ENCODE measurements at places on chromosomes 5 and 9.

GRCh38 chr5:169185626-169186025 is 115.3 kb downstream of the SLIT3 start:
- H3K36me3 ChIP-seq, result no peaks in the 10 kb centered on the region
- no peaks in the 10 kb centered on the region for H3K4me1 ChIP-seq
- DNase-seq, result no peak
- no peaks in the 10 kb centered on the region for H3K27me3 ChIP-seq
- no peak overlapping the region for H3K27ac ChIP-seq
- no peak overlapping the region for H3K4me3 ChIP-seq

GRCh38 chr5:96509316-96509715 is 76.3 kb upstream of the PCSK1 start:
- H3K36me3 ChIP-seq, result no peaks in the 10 kb centered on the region
- no peaks in the 10 kb centered on the region for H3K4me1 ChIP-seq
- H3K27me3 ChIP-seq, result no peaks in the 10 kb centered on the region
- no peak overlapping the region for H3K27ac ChIP-seq
- no peak overlapping the region for H3K4me3 ChIP-seq
- no peak for DNase-seq

DNA sequence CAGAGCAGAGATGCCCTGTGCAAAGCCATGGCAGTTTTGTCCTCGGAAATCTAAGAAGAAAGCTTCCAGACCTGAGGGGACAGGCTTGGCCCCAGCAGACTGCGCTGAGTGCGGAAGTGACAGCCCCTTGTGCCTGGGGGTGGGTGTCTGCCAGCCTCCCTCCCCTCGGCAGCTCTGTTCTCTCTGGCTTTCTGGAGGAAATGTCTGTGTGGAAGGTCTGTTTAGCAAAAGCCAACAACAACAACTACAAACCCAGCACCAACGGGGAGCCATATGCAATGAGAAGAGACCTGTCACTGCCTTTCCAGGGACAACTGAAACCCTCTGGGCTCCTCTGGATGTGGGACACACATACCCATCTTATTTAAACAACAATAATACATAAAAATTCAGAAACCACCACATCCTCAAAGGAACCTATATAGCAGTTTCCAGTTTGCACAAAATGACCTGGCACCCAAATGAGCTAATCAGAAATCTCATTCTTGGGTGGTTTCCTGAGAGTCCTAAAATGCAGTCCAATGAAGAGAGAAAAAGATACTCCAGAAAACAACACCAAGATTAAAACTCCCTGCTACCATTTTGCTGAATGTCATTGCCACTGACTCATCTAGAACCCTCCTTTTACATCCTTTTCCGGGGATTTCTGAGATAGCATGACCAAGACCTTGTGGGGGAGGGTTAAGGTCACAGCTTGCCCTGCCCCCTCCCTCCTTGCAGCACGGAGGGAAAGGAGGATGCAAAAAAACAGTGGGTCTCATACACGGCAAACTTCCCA is 97.7 kb downstream of the AK8 start:
- no peak for DNase-seq
- peaks cover 6% of the 10 kb centered on the region for H3K27me3 ChIP-seq
- H3K36me3 ChIP-seq, result no peaks in the 10 kb centered on the region
- no peaks in the 10 kb centered on the region for H3K4me1 ChIP-seq

DNA sequence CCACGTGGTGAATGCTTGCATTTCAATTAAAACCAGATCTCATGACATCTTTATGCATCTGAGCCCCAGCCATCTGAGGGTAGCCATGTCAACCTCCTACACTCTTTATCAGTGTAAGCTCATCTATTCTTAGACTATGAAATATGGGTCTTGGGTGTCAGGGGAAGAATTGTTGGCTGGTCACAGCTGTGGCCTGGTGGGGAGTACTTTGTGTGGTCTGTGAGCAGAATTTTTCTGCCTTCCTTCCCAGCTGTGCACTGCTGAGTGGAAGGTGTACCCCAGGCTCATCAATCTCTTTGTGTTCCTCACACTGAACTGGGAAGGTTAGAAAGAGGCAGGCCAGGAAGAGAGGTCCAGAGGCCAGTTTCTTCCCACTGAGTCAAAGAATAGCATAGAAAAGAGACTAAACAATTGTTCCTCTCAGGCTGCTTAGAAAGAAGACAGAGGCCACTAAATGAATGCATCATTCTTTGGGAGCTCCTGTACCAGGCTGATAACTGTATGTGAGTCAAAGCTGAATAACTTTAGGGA is 202.7 kb upstream of the RGMB start:
- no peaks in the 10 kb centered on the region for H3K36me3 ChIP-seq
- no peak for DNase-seq
- no peak overlapping the region for H3K4me3 ChIP-seq
- no peaks in the 10 kb centered on the region for H3K27me3 ChIP-seq
- H3K4me1 ChIP-seq, result no peaks in the 10 kb centered on the region

DNA sequence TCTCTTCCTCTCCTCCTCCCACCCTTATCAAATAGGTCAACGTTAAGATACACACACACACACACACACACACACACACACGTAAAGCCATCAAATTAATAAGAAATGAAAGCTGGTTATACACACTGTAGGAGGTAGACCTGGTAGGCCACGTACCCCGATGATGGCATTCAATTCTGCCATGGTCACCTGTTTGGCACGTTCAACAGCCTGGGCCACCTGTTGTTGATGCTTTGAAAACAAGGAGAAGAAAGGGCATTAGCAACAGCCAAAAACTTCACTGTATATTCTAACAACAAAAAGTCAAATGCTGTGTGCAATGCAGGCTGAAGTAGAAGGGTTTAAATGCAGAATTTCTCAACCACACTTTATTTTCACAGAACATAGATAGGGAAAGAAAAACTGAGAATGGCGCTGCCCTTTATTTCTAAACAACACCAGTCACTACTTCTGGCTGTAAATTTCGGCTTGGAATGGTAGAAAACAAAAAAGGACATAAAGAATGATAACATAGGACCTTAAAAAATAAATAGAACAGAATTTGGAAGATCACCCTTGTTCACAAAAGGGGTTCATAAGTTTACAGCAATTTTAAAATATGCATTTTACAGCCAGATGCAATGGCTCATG is 37.2 kb downstream of the TLE1 start:
- peaks cover 10% of the 10 kb centered on the region for H3K36me3 ChIP-seq
- peaks cover 49% of the 10 kb centered on the region for H3K4me1 ChIP-seq
- DNase-seq, result no peak
- no peak overlapping the region for H3K4me3 ChIP-seq
- no peaks in the 10 kb centered on the region for H3K27me3 ChIP-seq

- no peak overlapping the region for H3K27ac ChIP-seq
- H3K36me3 ChIP-seq, result no peaks in the 10 kb centered on the region
- DNase-seq, result no peak
- H3K4me3 ChIP-seq, result no peak overlapping the region
- no peaks in the 10 kb centered on the region for H3K27me3 ChIP-seq
These were observed 19.1 kb upstream of the MVB12B start for GRCh38 chr9:126307322-126308061.

DNA sequence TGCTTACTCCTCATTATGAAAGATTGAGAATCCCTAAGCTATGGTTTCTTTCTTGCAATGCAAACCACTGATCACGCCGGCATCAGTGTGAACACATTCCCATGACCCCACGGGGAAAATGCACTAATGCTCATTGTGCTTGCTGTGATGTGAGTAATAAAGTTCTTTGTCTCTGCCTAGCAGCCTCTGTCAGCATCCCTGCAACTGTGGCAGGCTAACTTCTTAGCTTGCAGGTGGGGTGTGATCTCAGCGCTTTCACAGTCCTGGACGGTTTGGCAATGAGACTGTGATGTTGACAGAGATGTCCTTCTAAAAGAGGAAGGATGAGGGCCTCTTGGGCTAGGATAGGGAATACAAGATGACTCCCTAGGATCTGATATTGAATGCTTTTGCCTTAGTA is 1218.7 kb downstream of the EFNA5 start:
- no peak overlapping the region for H3K27ac ChIP-seq
- no peak overlapping the region for H3K4me3 ChIP-seq
- no peaks in the 10 kb centered on the region for H3K4me1 ChIP-seq

Measured in B cell (primary cell).